Stimulated activated naive CD8-positive, alpha-beta T cell treated with anti-CD3 and anti-CD28 coated beads, Interleukin-15, Interleukin-2, amounts not matched to agents 100 U/mL and 50 U/mL, for 24 hours (primary cell): ENCODE measurements at places on chromosomes 2 and 18.

DNA sequence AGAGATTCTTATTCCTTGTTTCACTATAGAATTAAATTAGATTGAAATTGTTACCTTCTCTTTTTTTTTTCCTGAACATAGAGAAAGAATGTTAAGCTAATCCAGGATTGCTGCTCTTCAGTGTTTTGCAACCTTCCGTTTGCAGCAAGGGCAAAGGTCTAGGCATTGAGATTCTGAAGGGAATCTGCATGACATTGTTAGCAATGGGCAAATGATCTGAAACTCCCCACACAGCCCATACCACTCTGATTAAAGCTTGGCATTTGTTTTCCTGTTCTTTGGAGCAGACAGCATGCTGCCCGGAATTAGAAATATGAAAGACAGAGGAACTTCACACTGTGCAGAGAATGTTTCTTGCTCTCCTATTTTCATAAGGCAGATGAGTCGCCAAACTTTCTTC lies 551.8 kb downstream of the SOCS6 start:
- no peak for DNase-seq

- DNase-seq = no peak
These were observed 18.3 kb upstream of the TNS1 start for GRCh38 chr2:218020966-218021535.

DNA sequence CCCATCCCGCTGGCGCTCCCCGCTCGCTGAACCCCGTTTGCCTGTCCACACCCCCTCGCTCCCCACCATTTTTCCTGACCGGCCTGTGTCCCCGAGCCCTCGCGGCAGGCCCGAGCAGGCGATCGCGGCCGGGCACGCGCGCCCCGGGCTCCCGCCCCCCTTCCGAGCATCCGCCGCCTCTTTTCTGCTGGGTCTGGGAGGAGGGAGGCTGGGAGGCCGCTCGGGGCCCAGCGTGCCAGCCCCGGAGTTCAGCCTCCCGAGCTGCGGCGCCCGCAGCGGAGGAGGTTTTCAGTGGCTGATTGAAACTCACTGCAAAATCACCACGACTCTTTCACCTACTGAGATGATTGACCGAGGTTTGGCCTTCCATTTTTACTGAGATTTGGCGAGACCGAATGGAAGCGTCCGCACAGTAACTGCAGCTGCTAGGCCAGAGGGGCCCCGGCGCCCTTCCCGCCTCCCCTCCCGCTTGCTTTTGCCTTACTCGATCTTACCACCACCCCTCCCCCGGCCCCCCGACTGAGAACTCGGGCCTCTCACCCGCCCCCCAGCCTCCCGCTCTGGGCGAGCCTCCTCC lies 4.8 kb downstream of the SOX11 start:
- no peak for DNase-seq

GRCh38 chr2:33307659-33308270 lies 168.7 kb upstream of the RASGRP3 start:
- DNase-seq = no peak

DNA sequence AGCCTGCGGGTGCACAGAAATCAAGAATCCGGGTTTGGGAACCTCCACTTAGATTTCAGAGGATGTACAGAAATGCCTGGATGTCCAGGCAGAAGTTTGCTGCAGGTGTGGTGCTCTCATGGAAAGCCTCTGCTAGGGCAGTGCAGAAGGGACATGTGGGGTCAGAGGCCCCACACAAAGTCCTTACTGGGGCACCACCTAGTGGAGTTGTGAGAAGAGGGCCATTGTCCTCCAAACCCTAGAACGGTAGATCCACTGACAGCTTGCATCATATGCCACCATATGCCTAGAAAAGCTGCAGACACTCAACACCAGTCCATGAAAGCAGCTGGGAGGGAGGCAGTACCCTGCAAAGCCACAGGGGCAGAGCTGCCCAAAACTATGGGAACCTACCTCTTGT lies 833.0 kb downstream of the TMEM182 start:
- DNase-seq = no peak

- no peak for DNase-seq
These were observed 77.2 kb upstream of the TXNDC2 start for GRCh38 chr18:9808295-9809241.

- DNase-seq = no peak
These were observed 201.3 kb downstream of the GCA start for GRCh38 chr2:162545254-162545653.

GRCh38 chr2:40367032-40367431 lies 84.9 kb downstream of the SLC8A1 start:
- no peak for DNase-seq

DNA sequence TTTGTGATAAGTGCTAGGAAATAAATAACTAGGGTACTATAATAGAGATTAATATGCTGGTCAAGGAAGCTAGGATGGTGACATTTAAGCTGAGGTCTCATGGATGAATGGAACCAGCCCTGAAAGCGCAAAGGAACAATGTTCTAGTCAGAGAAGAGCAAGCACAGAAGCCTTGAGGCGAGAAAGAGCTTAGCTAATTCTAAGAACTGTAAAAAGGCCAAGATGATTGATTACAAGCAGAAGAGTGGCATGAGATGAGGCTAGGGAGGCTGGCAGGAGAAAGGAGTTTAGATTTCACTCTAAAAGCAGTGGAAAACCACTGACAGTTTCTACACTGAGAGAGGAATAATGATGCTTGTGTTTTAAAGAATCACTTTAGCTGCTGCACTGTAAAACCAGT lies 3.4 kb upstream of the YIPF4 start:
- no peak for DNase-seq

- no peak for DNase-seq
These were observed 154.1 kb upstream of the MMADHC start for GRCh38 chr2:149741646-149742045.

DNA sequence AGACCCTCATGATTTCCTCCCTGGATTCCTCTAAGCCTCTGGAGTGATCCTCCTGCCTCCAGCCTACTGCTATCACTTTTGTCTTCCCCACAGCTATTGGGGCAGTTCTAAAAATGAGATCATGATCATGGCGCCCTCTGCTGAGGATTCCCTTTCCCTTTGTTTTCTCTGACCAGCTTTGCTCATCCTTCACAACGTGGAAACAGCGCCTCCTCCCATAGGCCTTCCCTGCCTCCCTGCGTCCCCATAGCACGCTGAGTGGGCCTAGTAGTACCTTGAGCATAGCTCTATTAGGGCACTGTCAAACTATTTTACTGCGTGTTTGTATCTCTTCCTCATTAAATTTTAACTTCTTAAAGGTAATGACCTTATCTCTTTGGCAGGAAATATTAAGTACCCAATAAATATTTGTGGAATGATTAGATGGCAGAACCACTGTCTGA lies 207.0 kb upstream of the FANCL start:
- peak; percentile 28 for DNase-seq

DNA sequence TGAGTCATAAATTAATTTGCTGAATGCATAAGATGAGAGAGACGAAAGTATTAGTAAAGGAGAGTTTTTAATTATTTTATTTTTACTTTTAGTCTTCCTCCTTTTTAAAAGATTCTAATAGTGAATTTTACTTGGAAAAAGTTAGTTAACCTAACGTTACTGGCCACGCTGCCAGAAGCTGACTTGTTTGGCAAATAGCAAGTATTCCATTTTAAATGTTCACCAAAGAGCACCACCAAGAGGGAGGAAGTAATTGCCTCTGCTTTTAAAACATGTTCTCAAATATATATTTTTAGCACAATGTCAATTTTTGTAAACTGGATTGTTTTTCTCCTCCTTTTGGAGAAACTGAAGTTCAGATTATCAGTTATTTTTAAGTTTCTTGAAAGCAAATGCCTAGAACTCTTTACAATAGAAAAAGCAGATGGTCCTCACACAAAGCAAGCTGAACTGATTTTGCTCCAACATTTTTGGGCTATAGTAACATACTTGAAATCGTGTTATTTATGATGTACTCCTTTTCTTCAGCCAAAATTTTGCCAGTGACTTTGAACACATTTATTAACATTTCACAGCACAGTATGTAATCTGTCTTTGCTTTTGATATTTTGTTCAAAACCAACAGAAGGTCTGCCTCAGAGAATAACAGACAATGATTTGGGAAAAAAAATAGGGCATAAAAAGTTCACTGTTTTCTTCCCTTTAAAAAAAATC lies 1311.0 kb upstream of the FAM98A start:
- DNase-seq = no peak

DNA sequence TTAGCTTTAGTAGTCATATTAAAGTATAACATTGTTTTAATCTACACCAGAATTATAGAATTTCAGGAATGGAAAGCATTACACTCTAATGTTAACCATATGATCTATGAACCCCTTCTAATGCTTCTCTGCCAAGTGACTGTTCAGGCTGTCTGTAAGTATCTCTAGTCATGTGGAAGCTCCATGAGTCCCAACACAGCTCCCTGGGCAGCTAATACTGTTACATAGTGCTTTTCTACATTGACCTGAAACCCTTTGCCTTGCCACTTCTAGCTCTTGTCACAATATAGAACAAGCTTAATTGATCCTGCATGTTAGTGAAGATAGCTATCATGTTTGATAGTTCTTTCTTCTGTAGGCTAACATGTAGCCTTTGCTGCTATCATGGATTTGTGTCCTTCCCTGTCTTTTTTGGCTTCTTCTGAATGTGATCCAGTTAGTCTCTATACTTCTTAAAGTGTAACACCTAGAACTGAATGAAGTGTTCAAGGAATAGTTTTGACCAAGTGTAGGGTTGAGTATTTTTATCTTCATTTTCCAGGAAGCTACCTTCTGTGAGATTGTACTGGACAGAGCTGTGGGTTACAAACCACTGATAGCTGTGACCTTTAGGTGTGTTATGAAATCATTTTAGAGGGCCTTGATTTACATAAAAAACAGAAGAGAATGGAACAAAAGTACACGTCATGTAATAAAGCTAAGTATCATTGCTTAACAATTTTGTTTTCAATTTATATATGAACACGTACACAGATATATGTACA lies 23.7 kb downstream of the BABAM2 start:
- DNase-seq = no peak

DNA sequence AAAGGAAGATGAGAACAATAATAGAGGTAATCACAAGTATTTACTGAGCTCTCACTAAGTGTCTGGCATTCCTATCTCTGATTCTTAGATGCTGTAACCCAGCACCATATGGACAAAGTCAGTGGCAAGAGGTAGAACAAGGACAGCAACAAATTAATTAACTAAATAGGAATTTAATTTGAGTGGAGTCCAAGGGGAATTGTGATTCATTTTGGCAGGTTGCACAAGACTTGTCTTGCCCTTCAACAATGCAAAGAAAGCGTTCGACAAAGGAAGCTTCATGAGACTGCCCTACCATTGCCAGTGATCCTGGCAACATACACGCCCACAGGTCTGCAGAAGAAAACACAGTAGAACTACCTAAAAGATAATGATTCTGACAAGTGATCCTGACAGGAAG lies 221.6 kb downstream of the RBM43 start:
- no peak for DNase-seq

DNA sequence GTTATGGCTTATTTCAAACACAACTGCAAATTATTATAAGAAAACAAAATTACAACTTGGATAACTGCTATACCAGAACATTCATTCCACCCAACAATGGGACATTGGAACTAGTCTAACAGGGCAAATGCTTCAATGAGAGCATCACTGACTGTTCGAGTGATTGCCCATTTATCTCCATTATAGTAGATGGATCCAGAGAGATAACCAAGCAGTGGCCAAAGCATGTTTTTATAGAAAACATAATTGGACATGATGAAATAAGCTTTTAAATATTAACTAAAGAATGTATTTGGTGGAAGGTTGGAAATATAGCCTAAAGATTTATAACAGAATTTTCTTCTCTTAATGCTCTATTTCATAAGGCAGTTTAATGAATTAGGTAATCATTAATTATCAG lies 634.8 kb downstream of the NUP35 start:
- no peak for DNase-seq

DNA sequence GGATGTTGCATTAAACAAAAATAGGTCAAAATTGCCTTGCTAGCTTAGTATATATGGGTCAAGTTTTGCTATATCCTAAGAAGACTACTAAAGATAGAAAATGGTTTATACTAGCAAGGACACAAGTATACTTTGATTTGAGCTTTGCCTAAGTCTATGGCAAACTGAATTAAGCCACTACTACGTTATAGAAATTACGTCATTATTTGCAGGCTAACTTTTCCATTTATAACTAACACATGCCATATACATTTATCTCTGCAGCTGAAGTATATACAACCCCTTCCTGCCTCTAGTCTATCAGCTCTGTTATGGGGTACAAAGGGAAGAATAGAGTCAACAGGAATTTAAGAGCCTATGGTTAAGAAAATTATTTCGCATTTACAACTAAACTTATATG lies 16.2 kb downstream of the YWHAQ start:
- no peak for DNase-seq

GRCh38 chr2:190584980-190585661 lies 50.6 kb upstream of the NEMP2 start:
- no peak for DNase-seq

- DNase-seq = no peak
These were observed 204.2 kb upstream of the SMAD2 start for GRCh38 chr18:48134609-48135008.

GRCh38 chr2:69385443-69386151 lies 1.4 kb downstream of the GFPT1 start:
- no peak for DNase-seq

DNA sequence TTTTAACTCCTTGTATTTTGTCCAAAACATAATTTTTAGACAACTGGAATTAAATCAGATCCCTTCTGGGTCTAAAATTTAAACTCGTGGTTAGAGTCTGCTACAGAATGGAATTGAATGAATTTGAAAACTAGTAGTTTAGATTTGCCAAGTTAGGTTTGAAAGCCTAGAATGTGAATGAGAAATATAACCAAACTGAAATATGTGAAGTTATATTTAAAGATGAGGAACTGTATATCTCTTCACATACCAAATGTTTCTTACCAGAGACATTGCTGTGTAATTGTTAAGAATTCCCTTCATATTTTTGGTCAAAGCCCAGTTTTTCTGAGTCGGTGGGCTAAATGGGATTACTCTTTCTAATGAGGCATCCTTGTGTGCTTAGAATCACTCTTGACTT lies 74.2 kb downstream of the LPIN1 start:
- DNase-seq = no peak

GRCh38 chr2:96608469-96609455 lies 29.4 kb downstream of the KANSL3 start:
- DNase-seq = no peak

DNA sequence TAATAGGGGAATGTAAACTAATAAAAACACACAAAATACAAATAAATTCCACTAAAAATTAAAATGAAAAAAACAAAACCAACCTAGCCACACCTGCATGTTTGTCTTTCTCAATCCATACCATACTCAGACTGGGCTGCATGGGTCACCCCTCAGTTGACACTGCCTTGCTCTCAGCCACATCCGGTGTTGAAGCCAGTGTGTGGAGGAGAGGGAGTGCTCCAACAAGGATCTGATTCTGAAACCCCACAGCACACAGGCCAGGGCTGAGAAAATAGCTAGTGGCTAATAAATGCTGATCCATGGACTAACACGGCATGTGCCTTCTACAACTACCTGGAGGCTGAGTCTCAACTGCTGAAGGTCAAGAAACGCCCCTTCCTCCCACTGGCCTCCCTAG lies 13.7 kb downstream of the RND3 start:
- no peak for DNase-seq

DNA sequence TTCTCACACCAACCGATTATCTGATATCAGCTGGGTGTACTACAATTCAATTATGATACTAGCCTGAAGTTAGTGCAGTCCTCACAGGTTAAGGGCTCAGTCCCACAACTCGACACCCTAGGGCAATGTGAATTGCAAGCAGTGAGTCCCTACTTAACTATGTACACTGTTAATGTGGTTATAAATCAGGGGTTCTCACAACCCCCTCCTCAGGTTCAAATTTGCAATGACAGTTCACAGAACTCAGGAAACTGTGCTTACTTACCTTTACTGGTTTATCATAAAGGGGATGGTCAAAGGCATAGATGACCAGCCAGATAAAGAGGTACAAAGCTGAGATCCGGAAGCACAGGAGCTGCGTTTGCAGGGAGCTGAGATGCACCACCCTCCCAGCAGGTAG lies 1379.1 kb upstream of the CDH2 start:
- DNase-seq = no peak
